ENCODE measurements at places on chromosomes 11 and 22. TPM values are rescaled to one million over a fixed set of nuclear protein-coding genes. Genes with fewer than 3 reads are reported as not detected.

DNA sequence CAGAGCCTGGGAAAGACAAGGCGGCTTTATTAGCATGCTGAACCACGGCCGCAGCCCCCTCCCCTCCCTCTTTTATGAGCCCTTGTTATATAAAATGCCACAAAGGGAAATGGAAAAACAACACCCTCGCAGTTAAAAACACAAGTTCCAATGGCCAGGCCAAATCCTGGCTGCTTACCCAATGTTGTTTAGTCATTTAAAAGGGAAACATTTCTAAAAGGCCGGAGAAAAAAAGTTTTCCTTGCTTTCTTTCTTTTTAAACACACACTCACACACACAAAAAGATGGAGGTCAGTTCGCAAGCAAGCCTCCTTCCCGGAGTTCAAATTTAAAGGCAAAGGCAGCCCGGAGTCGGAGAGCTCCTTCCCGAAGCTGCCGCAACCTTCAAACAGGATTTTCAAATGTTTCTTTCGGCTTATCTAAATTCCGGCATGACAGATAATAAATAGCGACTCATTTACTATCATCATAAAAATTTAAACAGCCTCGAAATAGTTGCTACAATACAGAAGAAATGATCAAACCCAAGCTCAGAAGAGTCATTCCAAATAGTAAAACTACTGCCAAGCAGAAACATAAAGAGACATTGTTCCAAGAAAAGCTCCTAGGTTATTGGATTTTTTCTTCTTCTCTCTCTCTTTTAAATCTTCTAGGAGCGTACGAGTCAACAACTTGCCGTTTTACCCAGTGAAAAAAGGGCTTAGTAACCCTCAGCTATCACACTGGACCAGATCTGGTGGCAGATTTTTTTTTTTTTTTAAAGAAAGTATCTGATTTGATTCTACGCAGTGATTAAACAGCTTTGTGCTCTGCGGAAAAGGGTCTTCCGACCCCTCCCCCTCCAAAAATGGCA is 3.5 kb downstream of the PHF21B start:
- DNase-seq = no peak

DNA sequence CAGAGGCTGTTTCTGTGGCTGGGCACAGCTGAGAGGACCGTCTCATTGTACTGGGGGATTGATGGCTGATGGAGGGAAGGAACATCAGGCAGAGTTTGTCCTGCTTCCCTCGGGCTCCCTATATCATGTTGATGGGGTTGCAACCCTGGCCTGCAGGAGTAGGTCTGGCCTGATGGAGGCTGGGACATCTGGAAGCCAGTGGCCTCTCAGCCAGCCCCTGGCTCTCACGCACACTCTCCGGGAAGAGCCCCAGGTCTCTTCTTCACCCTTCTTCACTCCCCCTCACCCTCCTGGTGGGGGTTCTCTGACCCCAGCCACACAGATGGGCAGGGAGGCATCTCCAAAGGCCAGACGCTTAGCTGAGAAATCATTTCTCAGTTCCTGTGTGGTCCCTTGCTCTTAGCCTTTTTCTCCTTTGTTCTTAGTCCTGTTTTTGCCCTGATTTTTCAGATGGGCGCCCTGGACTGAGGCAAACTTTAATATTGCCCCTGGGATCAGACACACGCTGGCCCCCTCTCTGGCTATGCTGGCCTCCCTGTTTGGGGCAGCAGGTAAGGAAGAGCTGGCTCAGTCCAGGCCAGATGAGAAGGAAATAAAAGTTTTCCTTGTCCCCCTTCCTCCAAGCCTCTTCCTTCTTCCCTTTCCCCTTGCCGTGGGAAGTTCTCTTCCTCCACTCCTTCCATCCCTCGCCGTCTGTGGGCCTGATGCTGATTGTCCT is 13.9 kb upstream of the ANO1 start:
- DNase-seq = peak; percentile 19

- DNase-seq = no peak
Measured at GRCh38 chr11:61761440-61762222, 9.2 kb downstream of the MYRF start.

GRCh38 chr11:134489728-134490127 is 77.7 kb upstream of the B3GAT1 start:
- DNase-seq = no peak

- no peak for DNase-seq
Measured at GRCh38 chr11:68549789-68550484, 89.4 kb downstream of the PPP6R3 start.

DNA sequence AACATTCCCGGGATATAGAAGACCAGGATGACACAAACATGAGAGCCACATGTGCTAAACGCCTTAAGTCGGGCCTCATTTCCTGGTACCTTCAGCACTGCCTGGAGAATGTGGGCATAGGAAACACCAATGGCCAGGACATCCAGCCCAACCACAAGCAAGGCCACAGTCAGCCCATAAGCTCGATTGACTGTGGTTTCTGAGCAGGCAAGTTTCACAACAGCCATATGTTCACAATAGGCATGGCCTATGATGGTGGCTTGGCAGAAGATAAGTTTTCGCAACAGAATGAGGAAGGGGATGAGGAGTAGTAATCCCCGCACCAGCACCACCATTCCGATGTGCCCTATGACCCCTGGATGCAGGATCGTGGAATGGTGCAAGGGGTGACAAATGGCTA is 26.9 kb upstream of the OR56A1 start:
- DNase-seq = no peak

GRCh38 chr11:128573638-128574037 is 13.7 kb downstream of the ETS1 start:
- no peak for DNase-seq

DNA sequence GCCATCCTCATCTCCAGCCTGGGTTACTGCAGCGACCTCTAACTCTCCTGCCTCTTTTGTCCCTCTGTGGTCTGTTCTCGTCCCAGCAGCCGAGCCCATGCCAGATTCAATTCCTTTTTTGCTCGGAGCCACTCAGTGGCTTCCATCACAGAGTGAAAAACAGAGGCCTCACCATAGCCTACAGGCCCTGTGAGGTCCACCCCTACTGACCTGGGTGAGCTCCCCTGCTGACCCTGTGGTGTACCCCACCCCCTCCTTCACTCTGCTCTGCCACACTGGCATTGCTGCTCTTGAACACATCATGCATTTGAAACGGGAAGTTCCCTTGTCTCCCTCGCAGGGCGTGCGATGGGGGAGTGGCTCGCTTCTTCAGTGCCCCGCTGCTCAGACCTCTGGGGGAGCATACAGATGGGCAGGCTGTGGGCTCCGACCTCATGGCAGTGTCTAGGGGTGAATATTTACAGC is 2.1 kb downstream of the AIP start:
- no peak for DNase-seq

DNA sequence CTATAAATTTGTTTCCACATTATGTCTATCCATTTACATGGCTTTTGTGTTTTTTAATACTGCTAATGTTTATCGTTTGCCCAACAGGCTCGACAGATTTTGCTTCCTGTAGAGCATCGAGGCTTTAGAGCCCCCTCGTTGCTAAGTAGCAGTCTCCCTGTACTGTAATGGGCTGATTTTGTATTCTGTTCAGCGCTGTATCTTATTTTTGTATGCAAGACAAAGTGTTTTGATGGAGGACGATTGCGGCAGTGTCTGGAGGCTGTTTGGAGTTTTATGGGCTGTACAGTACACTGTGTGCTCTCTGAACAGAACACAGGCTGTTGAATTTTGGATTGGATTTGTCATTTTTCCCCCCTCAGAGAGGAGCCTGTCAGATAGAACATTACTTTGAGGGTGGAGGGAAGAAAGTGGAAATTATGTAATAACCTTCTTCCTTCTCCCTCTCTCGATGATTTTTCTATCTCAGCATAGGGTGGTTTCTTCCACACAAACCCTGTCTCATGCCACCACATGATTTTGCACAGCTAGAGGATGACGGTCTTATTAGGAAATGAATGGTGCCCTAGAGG is 104.4 kb downstream of the ZBTB16 start:
- no peak for DNase-seq

DNA sequence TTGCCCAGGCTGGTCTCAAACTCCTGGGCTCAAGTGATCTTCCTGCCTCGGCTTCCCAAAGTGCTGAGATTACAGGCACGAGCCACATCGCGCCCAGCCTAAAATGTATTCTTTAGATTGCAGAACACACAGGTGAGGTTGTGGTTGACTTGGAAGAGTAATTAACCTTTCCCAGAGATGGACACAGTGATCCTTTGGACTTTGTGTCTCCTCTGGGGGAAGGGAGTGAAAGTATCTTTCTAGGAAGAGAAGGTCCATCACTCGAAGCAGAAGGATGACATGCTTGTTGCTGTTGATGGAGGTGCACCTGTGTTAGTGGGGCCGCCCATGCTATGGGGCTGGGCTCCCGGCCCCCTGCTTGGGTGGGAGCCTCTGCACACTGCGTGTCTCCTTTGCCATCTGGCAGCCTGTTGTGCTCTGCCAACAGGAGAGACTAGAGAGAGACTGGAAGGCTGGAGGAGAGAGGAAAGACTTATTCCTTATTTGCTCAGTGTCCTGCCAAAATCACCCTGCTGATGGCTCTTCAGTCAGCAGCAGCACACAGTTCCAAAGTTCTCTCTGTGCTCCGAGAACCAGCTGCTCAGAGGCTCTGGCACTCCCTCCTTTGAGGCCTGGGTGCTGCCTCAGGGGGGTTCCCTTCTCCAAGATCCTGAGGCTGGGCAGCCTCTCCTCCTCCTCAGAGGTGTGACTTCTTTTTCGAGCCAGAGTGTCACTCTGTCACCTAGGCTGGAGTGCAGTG is 33.1 kb upstream of the CYB5R3 start:
- no peak for DNase-seq

DNA sequence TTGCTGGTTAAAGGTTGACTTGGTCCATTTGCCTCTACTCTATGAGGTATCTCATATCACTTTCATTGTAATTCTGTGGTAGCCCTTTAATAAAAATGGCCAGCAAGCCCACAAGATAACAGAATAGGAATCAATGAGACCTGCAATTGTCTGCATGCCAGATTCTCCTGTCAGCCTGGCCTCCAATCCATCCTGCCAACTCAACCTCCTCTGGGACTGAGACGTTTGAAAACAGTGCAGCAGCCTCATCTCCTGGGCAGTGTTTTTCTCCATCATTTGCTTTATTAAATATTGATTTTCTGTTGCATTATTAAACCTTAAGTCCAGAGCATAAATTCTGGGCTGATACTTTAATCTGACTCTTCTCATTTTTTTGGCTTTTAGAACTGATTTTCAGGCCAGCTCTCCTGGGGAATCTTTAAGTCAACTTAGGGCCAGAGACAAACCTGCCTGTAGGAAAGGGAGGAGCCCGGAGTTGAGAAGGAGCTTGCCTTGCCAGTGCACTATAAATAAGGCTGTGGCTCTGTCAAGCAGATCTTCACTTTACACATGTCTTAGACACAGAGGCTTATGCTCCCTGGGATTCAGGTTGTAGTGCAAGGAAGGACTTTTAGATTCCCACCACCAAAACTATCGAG is 798.0 kb downstream of the NTM start:
- no peak for DNase-seq

DNA sequence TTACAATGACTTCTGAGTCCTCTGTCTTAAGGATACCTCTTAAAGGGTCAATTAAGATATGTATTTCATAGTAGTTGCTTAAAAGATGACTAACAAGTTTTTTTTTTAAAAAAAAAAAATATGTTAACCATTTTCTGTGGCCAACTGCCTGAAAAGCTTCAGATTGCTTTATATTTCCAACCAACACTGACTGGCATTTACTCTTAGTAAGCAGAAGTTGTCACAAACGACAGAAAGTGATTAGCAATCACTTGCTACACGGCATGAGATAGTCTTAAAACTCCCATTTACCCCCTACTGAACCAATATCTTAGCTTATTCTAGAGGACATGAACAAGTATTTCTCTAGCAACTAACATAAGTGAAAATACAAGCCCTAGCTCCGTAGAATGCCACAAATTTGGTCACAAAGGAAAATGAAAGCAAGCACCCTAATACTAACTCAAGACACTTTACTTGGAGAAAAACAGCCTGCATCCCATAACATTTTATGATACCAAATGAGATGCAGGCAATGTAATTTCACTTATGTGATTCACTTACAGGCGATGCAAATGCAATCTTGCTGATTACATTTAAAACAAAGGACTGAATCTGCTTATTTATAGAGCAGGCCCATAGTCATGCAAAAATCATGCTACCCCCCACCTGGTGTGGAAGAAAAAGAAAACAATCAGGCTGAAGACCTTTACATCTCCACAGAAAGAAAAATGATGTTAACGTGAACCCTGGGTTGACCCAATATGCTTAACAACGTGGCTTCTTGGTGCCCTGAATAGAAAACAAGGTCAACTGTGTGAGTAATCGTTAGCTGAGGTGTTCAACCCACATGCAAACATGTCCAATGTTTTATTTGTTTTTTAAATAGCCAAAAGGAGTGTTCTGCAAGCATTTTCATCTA is 25.7 kb downstream of the MPPED2 start:
- no peak for DNase-seq

DNA sequence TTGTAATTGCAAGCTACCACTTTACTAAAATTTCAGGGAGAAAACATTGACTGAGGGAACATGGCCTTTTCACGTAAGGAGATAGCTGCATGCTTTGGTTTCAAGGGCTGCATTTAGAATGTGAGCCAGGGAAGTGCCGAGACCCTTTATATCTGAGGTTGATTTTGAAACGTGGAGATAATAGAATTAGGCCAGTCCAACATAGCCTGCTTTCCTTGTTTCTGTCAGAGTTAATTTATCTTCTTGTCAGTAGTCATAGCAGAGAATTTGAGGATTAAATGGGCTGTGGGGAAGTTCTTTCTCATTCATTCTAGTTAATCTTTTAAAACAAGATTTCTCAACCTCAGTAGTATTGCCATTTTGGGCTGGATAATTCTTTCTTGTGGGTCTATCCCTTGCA is 12.2 kb downstream of the ALKBH3 start:
- DNase-seq = no peak

DNA sequence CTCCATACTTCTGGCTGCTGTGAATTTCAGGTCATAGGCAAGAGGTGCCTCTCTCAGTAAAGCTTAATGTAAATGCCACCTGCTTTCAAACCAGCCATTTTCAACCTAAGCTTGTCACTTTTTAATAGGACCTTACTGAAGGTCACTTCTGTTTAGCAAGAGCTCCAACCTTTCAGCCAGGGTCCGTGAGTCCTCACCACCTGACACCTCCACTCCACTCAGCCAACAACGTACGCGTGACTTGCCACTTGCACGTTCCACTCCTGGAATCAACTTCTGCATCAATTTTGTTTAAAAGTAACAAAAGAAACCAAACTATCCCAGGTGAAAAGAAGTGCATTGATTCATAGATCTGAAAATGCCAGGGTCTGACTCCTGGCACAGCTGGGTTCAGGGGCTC is 114.4 kb downstream of the TRIM29 start:
- no peak for DNase-seq

- DNase-seq = no peak
Measured at GRCh38 chr11:129747071-129747470, 68.6 kb upstream of the TMEM45B start.

GRCh38 chr11:537622-538430 is 499 bp downstream of the LRRC56 start:
- DNase-seq = no peak

GRCh38 chr11:12086271-12087074 is 23.9 kb upstream of the MICAL2 start:
- DNase-seq = no peak

CST6 gene
- total RNA-seq = not detected

HDHD5 gene
- total RNA-seq = 13.2 TPM

SGSM1 gene
- 0.51 TPM for total RNA-seq

NXPE2 gene
- total RNA-seq = 0.05 TPM

IGF2 gene
- total RNA-seq = 70.5 TPM

RBMXL2 gene
- 0.05 TPM for total RNA-seq

Measured in liver (tissue), 10 donors.